ENCODE measurements at places on chromosomes 1 and 21. TPM values are rescaled to one million over a fixed set of nuclear protein-coding genes. Genes with fewer than 3 reads are reported as not detected.

GRCh38 chr1:34192621-34193020 lies 15.9 kb downstream of the C1orf94 start:
- DNase-seq: no peak

DNA sequence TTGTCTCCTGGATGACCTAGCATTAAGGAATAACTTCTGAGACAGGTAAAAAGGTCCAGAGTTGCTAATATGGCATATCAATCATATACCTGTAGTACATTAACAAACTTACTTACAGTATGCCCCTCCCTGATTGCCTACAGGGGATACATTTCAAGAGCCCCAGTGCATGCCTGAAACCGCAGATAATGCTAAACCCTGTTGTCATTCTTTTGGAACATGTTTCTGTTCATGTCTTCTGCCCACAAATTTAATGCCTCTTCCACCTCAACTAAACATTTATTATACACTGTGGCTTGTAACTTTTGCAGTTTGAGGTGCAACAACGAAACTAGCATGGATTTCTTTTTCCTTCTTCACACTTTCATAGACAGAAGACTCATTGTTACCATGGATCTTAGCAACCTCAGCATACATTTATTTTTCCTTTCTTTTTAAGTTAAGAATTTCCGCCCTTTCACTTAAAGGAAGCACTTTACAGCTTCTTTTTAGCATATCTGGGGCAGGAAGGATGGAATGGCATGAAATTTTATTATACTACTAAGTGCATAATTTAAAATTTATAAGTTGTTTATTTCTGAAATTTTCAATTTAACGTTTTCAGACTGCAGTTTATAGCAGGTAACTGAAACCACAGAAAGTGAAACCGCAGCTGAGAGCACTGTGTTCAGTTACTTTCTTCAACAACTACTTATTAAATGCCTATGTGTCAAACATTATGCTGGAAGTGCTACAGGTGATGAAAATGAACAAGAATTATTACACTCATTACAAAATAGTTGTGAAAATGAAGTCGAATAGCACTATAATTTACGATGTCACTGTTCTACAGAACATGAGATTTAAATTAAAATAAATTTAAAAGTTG lies 25.3 kb downstream of the F13B start:
- DNase-seq: peak; percentile 23

DNA sequence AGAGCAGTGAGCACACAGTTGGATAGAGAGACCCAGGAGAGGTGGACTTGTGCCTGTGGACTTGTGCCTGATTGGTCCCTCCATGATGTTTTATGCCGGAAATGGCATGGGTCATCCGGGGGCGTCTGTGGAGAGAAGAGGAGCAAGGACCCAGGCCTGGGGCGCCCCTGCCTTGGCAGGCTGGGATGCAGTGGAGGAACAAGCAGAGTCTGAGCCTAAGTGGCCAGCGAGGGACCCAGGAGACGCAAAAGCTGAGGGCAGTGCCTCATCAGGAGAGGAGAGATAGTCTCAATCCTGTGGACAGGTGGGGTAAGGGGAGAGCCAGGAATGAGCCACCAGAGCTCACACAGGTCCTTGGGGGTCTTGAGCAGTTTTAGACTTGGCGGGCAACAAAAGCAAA lies 146.9 kb downstream of the PCBP3 start:
- DNase-seq: no peak

LCE3E gene
- total RNA-seq: not detected

DNA sequence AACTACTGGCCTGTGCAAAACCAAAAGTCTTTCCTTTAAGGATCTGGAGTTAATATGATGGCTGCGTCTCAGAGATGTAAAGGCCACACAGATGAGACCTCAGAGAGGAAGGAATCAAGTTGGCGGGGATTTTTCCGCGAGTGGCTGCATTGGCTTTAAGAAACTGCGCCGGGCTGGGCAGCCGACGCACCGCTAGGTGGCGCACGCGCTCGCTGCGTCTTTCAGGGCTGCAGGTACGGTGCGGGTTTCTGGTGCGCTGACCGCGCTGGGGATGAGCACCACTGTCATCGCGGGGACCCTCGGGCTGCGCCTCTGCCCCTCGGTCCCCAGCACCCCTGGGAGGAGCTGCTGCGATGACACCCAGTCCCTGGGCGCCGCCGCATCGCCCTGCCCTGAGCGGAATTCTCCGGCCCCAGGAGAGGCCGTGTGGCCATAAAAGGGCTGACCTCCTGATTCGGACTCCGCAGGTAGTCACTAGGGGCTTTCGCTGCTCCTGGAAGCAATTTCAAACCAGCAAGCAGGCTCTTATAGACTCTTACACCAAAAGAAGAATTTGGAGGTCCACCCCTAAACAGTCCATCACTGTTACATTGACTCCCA lies 241.0 kb downstream of the KCNJ6 start:
- DNase-seq: peak; percentile 88

DNA sequence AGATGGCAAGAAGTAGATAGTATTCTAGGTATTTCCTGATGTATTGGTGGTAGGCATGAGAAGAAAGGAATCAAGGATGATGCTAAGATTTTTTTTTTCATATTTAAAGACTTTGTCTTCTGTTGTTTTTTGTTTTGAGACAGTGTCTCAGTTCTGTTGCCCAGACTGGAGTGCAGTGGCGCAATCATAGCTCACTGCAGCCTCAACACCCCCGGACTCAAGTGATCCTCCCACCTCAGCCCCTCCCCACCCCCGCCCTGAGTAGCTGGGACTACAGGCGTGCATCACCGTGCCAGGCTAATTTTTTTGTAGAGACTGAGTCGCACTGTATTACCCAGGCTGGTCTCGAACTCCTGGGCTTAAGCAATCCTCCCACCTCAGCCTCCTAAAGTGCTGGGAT lies 2.8 kb upstream of the CAPZB start:
- no peak for DNase-seq

Data from osteoblast (primary cell).